Mesendoderm (in vitro differentiated cells): ENCODE measurements at places on chromosomes 16 and 17.
A peak's percentile ranks its signal among the peaks of the same experiment; 100 is the strongest.

DNA sequence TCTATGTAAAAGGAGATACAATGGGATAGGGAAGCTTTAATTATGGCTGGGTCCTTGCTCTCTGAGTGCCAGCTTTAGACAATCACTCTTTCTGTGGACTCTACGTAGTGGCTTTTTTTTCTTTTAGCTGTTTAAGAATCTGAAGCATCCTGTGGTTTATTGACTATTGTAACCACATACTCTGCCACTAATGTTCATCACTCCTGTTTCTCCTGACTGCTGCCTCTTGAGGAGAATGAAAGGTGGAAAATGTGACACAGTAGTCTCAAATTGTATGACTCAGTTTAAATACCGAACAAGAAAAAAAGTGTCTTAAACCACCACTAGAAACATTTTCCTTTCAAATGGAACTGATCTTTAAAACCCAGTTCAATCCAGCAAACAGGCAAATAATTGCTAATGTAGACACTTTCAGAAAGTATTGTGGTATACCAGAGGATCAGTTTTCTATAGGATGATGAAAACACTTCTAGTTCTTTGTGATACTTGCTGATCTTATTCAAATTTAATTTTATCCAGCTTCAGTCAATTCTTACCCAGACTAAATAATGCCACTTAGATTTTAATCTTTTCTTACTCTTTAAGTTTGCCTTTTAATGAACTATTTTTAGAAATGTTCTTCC is 302.7 kb upstream of the PMFBP1 start:
- no peak for DNase-seq

GRCh38 chr17:1732833-1733321 is 8.4 kb downstream of the WDR81 start:
- DNase-seq, result no peak

DNA sequence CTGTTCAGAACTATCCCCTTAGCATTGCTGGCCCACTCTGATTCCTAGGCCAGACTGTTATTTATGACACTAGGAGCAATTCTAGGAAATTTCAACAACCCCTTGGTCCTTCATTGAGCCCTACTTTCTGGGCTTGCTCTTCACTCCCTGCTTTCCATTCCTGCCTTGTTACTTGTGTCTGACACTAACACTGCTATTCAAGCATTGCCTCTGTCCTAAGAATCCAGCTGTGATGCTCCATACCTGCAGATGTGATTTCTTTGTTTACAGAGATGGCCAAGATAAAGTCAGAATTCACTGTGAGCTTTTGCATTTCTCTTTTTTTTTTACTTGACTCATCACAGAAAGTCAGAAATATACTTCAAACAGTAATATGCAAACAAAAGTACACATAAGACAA is 377.2 kb upstream of the GOT2 start:
- DNase-seq, result peak; percentile 79

DNA sequence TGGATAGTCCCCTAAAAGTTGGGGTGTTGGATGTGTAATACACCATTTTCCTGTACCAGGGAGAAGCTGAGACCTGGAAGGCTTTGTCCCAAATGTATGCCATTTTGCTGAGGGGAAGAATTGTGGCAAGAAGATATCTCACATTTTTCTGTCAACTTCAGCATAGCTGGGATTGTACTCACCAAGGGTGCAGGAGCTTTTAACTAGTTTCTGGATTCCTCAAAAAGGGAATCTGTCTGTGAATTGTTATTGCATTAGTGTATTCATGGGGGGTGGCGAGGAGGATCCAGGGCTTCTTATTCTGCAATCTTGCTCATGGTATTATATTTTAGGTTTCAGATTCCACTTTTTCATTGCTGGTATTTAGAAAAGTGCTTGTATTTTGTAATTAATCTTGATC is 208.2 kb upstream of the MYOCD start:
- DNase-seq, result no peak

- DNase-seq, result no peak
These were observed 3.9 kb upstream of the ARHGAP17 start for GRCh38 chr16:25018972-25019617.

GRCh38 chr16:76768948-76769347 is 422.0 kb upstream of the MON1B start:
- DNase-seq, result no peak

- no peak for DNase-seq
These were observed 63.5 kb downstream of the NDEL1 start for GRCh38 chr17:8499171-8499570.

DNA sequence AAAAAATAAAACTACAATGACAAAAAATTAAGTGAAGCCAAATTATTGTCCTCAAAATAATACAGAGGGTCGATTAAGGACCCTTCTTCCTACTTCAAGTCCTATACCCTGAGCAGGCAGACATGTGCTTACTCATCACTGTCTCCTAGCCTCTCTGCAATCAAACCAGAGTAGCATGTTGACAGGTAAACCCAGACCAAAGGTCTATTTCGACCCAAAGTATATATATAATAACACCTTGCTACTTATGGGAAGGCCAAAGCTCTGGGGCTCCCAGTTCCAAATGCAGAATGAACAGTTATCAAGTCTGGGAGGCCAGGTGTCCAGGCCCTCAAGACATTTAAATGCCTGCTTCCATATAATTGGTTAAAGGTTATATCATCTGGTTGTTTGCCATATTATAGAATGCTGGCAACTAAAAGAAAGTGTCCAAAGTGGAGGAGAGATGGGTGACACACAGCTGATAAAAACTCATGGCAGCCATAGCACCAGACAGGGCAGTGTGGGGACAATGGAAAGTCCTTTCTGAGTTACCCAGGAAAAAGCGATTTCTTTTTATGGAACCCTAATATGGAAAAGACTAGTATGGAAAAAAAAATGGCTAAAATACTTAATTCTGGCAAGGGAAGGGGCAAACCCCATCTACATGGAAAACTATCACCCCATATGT is 53.6 kb downstream of the N4BP1 start:
- no peak for DNase-seq

- DNase-seq, result peak; percentile 81
These were observed 4.3 kb downstream of the CAMKK1 start for GRCh38 chr17:3888343-3889171.

GRCh38 chr16:85924675-85925074 is 25.7 kb downstream of the IRF8 start:
- no peak for DNase-seq

- no peak for DNase-seq
These were observed 20.1 kb upstream of the C16orf95 start for GRCh38 chr16:87337262-87337771.

DNA sequence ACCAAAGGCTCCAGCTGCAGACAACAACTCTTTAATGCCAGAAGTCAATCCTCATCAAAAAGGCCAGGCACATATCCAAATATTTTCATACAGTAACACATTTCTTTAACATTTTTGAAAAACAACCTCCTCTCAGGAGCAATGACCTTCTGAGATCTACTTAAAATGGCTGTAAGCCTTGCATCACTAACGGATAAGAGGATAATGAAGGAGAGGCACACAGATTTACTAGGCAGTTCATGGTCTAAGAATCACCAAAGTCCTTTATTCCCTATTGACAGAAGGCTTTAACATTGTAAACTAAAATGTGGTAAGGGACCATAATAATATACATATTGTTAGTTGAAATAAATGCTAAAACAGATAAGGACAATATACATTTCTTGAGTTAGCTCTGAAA is 114.7 kb downstream of the USP32 start:
- DNase-seq, result no peak
